ENCODE measurements at places on chromosomes 7 and 10.
A peak's percentile ranks its signal among the peaks of the same experiment; 100 is the strongest.

GRCh38 chr10:63099734-63100133 lies 33.4 kb upstream of the NRBF2 start:
- no peak for DNase-seq

DNA sequence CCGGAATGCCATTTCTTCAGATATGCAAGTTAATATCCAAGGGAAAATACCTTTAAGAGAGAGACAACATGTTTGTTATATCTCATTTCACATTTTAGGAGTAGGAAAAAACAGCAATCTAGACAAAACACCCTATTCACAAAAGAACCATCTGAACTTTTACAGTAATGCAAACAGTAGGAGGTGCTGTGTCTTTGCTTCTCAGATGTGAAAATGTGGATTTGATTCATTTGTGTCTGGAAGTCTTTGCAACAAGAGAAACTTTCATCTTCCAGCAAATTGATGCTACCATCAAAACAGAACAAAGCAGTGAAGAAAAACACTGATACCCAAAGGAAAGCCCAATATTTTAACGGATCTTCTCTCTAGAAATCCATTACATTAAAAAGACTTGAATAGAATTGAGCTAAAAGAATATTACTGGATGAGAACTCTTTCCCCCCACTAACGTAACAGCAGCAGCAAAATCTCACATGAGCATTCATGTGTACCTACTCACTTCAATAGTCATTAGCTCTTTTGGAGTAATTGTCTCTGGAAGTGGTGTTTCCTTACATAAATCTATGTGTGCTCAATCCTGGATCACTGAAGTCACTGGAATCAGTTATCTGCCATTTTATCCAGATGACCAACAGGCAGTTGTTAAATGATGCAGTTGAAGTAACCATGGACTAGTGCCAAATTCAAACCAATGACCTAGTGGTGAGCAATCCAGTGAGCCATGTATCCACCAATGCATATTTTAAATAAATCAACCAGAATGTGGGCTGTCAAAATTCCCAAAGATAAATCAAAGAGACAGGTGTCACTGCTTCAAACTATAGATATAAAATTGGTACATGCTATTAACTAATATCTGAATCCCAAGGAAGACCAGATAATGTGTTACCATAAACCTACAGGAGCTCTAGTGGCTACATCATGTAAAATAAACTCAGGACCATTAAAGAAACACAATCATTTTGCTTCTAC lies 1.8 kb downstream of the SEMA3C start:
- peak; percentile 36 for DNase-seq

DNA sequence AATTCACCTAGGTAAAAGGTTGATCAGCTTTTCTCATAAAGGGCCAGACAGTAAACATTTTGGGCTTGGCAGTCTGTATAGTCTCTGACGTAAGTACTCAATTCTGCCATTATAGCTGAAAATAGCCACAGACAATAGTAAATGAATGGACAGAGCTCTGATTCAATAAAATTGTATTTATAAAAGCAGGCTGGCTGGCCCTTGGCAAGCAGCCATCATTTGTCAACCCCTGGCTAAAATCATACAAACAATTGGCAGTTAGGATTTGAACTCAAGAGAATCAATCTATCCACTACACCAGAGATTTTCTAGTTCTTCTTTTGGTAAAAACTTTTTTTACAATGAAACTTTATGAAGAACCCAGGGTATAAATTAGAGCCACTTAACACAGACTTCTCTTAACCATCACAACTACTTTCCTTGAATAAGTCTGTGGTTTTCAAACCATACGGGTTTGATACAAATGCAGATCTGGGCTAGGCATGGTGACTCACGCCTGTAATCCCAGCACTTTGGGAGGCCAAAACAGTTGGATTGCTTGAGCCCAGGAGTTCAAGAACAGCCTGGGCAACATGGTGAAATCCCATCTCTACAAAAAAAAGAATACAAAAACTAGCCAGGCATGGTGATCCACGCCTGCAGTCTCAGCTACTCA lies 124.5 kb downstream of the SLC16A9 start:
- DNase-seq = peak; percentile 23

DNA sequence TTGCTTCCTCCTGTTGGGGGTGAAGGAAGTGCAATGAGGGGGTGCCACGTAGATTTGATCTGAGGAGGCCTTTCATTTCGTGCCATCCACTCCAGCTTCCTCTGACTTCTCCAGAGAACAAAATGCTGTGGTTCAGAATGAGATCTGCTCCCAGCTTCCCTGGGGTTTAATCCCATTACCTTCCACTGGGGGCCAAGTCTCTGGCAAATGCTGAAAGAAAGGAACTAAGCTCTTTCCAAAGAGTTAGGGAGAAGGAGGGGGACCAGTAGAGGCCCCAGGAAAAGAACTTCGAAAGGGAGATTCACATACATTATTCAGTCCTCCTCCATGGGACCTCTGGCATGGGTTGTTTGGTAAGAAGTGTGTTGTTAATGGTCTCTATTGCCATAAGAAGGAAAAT lies 727.0 kb downstream of the TYW1 start:
- DNase-seq = no peak

DNA sequence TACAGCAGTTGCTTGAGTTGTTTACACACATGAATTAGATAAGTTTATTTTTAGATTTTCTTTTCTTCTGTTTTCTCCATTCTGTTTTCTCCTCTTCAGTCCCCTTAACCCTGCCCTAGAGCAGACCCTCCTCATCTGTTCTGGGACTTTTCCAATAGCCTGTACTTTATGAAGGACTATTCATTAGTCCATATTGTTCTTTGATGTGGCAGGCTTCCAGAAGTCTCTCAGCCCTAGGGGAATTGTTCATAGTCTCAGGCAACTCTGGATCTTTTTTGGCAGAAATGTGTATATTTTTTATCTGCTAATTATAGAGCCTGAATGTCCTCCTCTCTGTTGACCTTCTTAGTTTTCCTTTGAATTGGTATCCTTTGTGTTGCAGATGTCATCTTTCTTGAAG lies 25.4 kb downstream of the KAT6B start:
- no peak for DNase-seq

GRCh38 chr10:12566161-12567115 lies 217.1 kb downstream of the CAMK1D start:
- DNase-seq = no peak

- DNase-seq = no peak
These were observed 240.5 kb downstream of the PRPF18 start for GRCh38 chr10:13827076-13827797.

DNA sequence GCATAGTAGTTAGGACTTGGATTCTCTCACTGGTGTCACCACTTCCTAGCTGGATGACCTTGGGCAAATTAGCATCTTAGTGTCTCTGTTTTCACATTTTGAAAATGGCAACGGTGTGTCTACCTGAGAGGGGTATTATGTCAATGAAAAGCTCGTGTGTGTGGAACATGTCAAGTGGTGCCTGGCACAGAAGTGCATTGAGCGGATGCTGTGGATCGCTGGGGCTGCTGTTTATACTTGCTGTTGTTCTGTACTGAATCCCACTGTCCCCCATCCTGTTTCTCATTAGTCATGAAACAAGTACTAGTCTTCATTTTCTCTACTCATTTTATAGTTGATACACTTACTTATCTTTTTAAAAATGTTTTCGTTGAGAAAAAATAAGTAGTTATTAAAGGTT lies 26.1 kb downstream of the RBM33 start:
- DNase-seq = no peak

DNA sequence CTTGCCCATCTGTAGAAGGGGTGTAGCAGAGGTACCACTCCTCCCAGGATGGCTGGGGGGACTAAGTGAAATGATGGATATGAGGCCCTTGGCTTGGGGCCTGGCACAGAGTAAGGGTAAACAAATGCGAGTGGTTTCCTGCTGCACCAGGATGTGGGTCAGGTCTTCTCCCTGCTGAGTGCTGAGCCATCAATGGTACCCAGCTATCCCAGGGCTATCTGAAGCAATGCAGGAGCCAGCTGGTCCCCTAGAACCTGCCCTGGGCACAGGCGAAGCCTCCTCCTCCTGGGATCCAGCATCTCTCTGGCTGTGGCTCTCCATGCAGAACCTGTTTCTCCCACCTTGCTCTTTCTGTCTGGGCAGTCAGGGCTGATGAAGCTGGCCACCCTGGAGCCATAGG lies 20.9 kb upstream of the GOLGA7B start:
- no peak for DNase-seq

DNA sequence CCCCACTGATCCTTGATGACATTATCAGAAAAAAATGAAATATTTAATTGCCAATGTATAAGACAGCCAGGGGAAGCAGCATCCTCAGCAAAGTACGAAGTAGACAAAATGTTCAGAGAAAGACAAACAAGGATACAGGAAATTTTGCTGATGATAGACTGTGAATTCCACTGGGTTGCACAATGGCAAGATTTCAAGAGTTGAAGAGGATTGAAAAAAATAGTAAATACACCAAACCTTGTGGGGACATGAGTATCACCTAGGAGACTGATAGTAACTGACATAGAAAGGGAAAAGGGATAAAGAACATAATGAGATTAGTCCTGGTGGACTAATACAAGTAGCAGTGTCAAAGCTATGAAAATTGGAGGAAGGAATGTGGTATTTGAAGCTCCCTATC lies 16.5 kb downstream of the CNOT4 start:
- DNase-seq = no peak

DNA sequence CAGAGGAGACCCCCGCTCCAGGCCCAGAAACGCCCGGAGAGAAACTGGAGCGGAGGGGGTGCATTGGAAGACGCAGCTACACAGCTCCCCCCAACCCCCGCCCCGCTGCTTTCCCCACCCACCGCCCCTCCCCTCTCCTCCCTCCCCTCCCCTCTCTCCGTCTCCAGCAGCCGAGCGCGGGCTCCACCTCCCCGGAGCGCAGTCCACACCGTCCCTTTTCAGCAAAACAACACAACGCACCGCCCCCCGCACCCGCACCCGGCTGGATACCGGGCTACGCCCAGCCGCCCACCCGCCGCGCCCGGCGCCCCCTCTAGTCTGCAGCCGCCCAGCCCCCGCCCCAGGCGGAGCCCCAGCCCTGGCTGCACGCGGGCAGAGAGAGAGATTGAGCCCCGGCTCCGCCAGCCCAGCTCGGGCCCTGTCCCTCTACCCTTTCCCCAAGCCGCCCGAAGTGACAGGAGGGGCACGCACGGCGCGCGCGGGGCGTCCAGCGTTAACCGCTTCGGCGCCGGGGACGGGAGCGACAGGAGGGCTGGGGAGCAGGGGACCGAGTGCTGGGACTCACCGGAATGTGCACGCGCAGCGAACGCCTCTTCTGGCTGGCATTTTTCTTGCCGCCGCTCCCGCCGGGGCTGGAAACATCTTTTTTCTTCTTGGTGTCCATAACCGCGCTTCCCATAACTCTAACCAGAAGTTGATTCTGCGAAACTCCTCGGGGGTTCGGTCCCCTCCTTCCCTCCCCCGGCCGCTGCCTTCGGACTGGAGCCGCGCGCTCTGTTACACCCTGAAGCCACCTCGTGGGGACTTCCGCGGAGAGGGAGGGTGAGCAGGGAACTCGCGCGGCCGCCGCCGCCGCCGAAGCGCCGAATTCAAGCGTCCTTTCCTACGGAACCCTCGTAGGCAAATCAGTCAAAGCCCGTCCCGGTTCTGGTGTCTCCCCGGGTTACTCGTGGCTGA lies 695 bp downstream of the PRKAG2 start:
- peak; percentile 7 for DNase-seq

DNA sequence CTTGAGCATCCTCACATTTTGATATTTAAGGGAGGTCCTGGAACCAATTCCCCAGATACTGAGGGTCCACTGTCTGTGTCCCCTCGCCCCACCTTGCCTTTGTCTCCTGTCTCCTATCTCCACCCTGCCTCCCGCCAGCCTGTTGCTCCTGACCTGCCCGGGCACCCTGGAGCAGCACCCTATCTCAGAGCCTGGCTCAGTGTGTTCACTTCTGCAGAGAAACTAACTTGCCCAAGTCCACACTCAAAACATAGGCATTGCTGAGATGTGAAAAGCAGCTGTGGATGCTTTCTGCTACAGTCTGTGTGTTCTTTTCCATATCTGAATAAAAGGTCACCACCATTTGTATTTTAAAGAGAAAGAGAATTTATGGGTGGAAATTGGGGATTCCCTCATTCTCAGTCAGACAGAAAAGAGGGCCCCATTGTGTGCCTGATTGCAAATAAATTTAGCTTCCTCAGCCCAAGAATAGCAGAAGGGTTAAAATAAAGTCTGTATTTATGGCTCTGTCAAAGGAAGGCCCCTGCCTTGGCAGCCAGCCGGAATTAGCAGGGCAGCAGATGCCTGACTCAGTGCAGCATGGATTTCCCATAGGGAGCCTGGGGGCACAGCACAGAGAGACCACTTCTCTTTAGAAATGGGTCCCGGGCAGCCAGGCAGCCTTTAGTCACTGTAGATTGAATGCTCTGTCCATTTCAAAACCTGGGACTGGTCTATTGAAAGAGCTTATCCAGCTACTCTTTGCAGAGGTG lies 161.3 kb downstream of the EGFR start:
- no peak for DNase-seq

DNA sequence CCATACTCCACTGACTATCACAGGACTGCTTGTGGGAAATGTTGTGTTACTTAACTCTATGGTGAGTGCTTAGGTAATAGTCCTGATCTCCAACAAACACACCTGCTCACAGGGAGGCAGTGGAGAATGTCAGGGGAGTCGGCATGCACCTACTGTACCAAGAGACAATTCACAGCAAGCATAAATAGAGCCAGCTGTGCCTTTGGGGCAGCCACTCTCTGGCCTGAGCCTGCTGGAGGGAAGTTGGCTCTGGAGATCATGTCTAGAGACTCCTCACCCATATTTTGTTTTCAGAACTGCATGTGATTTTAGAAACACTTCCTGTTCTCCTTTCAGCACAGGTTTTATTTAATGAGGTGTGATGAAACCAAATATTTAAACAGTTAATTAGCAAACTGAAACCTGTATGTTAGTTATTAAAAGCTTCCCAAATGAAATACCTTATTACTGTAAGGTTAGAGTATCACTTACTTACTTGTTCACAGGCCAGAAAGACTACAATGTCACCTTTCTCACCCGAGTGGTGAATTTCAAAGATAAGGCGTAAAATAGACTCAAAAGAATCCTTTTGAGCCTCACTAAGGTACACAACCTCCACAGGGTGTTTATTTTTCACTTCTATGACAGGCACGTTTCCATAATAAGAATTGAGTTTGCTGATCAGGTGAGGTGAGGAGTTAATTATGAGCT lies 21.8 kb downstream of the DHX32 start:
- no peak for DNase-seq

- no peak for DNase-seq
These were observed 470.7 kb downstream of the ETV1 start for GRCh38 chr7:13518738-13519137.

- no peak for DNase-seq
These were observed 28.7 kb downstream of the UPF2 start for GRCh38 chr10:12013926-12014325.

- no peak for DNase-seq
These were observed 499.1 kb upstream of the PODXL start for GRCh38 chr7:132055336-132056120.

GRCh38 chr7:35277359-35277758 lies 23.5 kb upstream of the TBX20 start:
- no peak for DNase-seq

All from kidney capillary endothelial cell (primary cell).